Mammary epithelial cell (primary cell): ENCODE measurements at places on chromosomes 5 and 9.

- DNase-seq = no peak
Observed at GRCh38 chr5:130074820-130075219, 170.6 kb downstream of the CHSY3 start.

DNA sequence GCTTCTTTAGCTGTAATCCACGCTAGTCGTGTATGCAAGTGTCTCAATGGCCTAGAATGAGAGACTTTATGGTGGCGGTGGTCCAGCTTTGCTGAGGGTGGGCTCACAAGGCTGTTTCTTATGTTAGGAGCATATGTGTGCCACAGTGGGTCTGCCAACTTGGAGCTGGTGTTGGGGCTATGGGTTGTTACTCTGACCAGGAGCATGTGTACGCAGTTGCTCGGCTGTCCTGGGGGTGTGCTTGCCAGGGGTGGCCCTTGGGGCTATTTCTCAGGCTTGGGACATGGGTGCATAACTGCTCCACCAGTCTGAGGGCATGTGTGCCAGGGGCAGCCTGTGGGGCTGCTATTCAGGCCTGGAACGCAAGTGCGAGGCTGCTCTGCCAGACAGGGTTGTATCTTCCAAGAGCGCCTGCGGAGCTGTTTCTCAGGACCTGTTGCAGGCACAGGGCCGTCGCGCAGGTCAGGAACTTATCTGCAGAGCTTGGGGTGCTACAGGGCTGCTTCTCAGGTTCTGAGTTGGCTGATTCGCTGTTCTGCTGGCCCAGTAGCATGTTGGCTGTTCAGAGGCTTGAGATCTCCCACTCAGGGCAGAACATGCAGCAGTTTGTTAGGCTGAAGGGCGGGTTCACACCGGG lies 187.9 kb upstream of the TLX3 start:
- no peak for DNase-seq

- DNase-seq = no peak
Observed at GRCh38 chr5:10268100-10268499, 18.0 kb downstream of the CCT5 start.

- DNase-seq = peak; percentile 32
Observed at GRCh38 chr9:104177003-104177611, 83.0 kb downstream of the SMC2 start.

- no peak for DNase-seq
Observed at GRCh38 chr5:93299681-93300308, 281.2 kb downstream of the NR2F1-AS1 start.

GRCh38 chr9:78252616-78253015 lies 16.7 kb downstream of the CEP78 start:
- no peak for DNase-seq

GRCh38 chr9:31996331-31996730 lies 388.1 kb upstream of the ACO1 start:
- DNase-seq = no peak
